Fibroblast of skin of abdomen (primary cell): ENCODE measurements at places on chromosomes 1 and 21.
A peak's percentile ranks its signal among the peaks of the same experiment; 100 is the strongest.

DNA sequence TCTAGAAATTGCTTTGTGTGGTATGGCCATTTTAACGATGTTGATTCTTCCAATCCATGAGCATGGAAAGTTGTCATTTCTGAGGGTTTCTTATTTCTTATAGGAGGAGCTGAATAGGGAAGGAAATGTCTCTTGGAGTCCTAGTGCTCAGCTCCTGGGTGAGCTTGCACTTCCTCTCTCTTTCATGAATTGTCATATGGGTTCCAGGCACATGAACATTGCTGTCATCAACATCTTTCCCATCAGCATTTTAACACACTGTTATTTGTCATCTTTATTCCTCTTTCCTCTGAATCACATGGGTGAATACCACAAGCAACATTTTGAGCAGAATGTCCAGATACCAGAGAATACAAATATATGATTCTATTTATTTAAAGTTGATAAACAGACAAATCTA, 23.4 kb downstream of the SLAMF6 start:
- DNase-seq: no peak

DNA sequence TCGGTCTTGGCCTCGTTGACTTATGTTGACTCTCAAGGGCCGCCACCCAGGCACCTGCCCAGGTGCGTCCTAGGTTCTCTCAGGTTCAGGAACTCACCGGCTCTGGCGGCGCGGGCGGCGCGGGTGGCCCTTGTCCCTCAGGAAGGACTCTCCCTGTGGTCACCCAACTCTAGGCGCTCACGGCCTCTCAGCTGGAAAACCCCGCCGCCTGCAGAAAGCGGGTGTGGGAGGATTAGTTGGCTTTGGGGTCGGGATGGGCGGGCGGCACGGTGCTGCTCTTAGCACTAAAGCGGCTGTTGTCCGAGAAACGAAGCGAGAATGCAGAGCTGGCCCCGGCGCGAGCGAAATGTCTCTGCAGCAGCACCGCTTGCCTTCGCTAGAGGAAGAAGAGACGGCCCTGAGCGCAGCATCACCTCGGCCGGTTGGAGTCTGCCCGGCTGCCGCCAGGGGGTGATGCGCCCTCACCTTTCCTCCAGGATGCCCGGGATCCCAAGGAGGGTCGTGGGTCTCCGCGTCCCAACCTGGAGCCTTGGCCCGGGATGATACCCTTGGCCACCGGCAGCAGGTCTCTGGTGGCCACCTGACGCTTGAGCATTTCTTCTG, 8.1 kb upstream of the TADA1 start:
- DNase-seq: no peak

DNA sequence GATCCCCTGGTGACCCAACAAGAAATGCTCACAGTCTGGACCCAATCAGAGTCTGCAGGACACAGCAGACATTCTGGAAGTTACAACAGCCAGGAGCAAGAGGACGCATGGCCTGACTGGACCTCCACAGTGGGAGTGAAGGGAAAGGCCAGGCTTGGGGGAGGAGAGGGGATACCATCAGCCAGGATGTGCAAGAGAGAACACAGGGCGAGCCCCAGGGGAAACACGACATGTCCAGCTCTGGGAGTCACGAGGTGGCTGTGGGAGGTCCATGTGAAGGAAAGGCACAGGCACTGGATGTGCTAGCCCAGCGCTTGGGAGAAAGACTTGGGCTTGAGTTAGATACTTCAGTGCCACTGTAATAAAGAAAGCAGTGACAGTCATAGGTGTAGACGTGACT, 87.3 kb downstream of the HSF2BP start:
- DNase-seq: no peak

DNA sequence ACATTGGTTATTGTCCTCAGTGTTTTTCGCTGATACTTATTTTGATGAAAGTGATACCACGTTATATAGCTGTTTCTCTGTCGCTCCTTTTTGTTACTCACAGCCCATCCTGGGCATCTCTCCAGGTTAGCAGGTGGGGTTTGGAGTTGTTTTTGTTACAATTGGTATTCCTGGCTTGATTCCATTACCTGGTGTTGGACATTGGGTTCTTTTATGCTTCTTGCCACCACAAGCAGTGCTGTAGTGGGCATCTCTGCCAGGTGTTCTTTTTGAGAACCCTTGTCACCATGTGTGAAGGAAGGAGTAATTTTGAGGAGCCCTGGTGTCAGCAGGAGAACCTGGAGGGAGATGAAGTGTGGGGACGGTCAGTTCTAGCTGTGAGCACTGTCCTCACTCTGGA, 47.5 kb upstream of the PWP2 start:
- no peak for DNase-seq

GRCh38 chr1:70674941-70675685, 264.0 kb downstream of the CTH start:
- no peak for DNase-seq

GRCh38 chr1:245842106-245842505, 665.0 kb downstream of the SMYD3 start:
- no peak for DNase-seq

DNA sequence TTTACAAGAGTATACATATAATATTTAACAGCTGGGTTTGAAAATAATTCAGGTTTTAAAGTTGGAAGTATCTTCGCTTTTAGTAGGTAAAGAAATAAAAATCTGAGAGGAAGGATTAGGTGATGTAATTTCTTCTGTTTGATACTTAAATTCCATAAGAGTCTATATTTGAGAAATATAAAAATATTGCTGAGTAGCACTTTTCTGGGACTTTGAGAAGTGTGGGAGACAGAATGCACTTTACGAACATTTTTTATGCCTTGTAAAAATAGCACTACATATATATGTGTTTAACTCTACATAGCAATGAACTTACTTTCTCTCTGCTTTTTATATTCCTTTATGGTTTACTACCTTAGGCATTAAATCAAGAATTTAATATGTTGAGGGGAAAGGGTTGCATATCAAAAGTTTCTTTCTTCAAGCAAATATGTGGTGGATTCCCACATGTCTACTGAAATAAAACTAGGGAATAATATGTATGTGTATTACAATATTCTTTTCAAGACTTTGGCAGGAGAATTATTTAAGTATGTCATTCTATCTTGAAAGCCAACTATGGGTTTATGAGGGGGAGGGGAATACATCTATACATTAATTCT, 266.7 kb upstream of the ADAMTS5 start:
- no peak for DNase-seq

DNA sequence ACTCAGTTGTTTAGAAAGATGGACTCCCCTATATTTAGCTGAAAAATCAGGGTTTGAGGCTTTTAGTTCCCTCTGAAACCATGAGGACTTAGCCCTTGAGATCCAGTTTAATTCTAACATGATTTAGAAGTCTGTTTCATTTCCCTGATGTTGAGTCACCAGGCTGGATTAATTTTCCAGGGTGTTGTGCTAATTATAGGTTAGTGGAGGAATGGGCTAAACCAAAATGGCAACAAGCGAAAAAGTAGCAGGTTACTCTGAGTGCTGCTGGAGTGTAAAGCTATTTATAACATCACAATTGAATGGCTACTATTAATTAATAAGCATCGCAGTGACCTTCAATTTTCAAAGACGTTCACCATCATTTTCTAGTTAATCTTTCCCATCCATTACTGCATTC, 15.5 kb upstream of the USP24 start:
- peak; percentile 14 for DNase-seq

DNA sequence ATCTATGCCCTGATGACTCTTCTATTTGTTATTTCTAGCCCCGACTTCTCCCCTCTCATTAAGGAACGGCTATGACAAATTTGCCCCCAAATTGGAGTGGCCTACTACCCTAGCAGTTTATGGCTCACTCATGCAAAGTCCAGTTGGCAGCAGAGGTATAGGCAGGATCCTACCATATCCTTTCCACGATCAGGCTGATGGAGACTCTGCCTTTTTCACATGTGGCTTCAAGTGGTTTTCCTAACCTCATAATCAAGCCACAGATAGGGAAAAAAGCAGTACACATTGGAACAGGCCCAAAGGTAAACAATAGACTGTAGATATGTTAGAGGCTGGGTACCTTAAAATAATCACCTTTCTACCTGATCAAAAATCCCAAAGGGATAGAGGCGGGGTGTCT, 292.5 kb downstream of the NCAM2 start:
- no peak for DNase-seq

DNA sequence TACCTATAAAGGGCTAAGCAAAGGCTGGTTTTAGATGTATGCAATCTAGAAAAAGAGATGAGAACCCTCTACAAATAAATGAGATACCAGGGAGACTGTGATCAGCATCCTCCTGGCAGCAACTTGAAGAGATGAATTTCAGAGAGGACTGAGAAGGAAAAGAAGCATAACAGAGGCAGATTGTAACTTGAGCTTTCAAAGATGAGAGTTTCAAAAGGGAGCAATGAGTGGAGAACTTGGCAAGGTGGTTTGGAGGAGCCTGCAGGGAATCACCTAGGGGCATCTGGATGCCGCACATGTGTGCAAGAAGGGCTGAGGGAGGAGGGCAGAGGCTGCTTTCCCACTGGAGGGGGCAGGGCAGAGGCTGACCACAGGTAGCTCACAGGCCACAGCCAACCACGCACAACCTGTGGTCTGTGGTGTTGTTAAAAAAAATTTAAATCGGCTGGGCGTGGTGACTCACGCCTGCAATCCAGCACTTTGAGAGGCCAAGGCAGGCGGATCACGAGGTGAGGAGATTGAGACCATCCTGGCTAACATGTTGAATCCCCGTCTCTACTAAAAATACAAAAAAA, 50.2 kb downstream of the PCNX2 start:
- DNase-seq: no peak

DNA sequence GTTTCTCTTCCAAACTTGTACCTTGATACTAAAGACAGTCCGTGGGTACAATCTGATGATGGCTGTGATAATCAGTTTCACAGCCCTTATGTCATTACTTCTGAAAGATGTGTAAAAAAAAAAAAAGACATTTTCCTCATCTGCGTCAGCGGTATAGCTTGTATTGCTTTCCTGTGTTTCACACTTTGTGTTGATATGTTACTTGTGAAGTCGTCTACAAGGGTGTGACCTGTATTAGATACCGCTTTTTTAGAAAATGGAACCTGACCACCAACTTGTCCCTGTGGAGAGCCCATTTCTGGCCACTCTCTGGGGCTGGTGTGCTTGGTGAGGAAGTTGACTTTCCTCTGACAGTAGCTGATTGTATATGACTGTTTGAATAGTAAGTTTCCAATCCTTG, 50.5 kb downstream of the PEX14 start:
- no peak for DNase-seq

DNA sequence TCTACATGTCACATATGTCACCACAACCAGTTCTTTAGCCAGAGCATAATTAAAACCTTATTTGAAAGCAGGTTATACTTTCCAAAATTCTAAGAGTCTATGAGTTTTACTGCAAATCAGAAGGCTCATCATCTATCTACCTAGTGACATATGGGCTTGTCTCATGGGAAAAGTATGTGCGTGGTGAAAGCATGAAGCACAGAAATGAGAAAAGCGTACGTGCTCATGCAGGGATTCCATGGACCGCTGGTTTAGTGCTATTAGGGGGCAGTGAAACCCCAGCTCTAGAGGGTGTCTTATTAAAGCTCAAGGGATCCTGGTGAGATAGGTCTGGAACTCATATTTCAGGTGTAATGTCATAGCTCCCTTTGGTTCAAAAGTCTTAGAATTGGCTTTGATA, 50.2 kb downstream of the FAM163A start:
- DNase-seq: peak; percentile 21

DNA sequence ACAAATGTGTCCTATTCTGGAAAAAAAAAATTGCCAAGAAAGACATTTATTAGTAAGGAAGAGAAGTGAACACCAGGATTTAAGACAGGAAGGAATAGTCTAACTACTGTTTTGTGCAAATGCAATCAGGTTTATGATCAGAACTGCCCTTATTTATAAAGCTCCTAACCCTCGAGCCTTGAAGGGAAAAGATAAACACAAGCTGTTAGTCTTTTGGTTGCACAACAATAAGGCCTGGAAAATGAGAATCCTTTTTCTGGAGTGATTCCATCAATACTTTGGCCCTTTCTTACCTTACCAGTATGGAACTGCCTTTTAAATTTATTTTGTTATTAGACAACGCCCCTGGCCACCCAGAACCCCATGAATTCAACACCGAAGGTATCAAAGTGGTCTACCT, 52.9 kb downstream of the SNRPE start:
- DNase-seq: no peak

- no peak for DNase-seq
Measured at GRCh38 chr1:229195246-229195645, 75.7 kb upstream of the RAB4A start.

GRCh38 chr1:203133970-203134725, 6.6 kb downstream of the ADORA1 start:
- DNase-seq: peak; percentile 58

GRCh38 chr1:98027103-98027705, 106.4 kb upstream of the DPYD start:
- no peak for DNase-seq

GRCh38 chr1:38533772-38534472, 325.6 kb downstream of the RRAGC start:
- no peak for DNase-seq

DNA sequence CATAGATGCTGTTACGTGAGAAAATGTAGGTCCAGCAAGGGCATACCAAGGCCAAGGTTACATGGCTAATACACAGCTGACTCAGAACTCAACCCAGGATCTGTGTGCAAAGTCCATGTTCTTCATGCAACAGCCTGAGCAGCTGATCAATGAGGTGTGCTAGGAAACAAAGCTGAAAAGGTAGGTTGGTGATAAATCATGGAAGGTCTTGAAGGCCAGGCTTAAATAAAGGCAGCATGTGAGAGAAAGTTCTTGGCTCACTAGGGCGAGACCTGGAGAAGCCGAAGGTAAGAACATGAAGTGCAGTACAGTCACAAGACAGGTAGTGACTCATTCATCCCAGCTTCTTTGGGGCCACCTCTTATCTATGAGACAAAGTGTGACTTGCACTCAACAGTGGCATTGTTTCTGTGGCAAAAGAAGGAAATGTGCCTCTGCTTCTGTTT, 33.4 kb downstream of the TLR5 start:
- no peak for DNase-seq

DNA sequence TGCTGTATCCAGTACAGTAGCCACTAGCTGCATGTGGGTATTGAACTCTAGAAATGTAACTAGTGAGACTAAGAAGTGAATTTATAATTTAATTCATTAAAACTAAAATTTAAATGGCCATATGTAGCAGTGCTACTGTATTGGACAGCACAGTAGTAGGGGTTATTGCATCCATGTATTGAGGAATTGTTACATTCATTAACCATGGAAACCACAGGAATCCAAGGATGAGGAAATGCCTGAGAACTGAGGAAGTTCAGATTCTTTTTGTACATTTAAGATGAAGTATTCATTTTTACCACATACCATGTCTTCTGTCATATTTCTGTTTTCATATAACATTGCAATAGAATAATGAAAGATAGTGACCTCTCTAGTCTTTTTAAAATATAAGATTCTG, 2.6 kb downstream of the MTF2 start:
- DNase-seq: peak; percentile 89

DNA sequence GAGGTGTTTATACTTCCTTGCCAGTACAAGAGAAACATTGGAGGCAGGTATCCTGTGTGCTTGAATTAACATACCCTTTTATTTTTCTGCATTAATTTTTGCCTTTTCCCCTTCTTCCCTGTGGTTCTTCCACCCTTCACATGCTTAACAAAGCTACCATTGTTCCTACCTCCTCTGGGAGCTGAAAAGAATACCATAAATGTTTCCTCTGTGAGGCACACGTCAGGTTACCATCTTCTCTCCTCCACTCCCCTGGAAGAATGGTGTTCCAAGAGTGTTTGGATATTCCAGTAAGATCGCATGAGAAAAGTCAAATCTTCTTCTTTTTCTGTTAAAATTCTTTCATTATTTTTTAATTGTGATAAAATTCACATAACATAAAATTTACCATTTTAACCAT, 74.6 kb upstream of the MARK1 start:
- DNase-seq: no peak

GRCh38 chr1:101112051-101112780, 86.6 kb upstream of the DPH5 start:
- no peak for DNase-seq
